ENCODE measurements at places on chromosomes 16 and 17. TPM values are rescaled to one million over a fixed set of nuclear protein-coding genes. Genes with fewer than 3 reads are reported as not detected.

IRX5 gene
- total RNA-seq: 12.8 TPM

EIF4A3 gene
- total RNA-seq: 72.9 TPM

GRCh38 chr16:17313085-17313611 is 157.6 kb downstream of the XYLT1 start:
- DNase-seq: peak; percentile 64

DNA sequence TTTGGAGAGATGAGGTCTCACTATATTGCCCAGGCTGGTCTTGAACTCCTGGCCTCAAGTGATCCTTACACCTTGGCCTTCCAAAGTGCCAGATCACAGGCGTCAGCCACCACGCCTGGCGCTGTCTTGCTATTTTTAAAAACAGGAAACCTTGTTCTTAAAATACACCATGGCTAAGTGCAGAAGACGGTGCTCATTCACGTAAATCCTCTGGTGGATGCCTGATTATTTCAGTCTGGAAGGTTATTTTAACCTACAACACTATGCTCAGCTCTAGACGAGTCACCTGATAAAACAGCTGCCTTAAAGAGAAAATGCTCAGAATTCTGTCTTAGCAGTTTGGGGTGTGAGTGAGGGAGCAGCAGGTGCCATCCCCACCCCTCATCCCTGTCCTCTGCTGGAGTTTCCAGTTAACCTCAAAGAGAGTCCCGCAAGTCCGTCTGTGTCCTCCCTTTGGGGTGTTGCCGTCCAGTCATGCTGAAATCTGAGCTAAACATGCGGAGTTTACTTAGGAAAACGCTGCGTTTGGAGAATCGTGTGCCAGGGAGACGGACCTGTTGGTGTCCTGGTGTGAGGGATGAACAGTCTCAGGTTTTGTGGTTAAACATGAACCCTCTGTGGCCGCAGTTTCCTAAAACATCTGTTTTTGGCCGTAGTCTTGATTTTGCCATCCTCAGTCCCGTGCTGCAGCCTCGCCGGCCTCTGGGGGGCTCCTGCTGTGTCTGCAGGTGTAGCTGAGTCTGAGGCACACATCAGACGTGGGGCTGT is 17.1 kb downstream of the SPG7 start:
- no peak for DNase-seq

DNA sequence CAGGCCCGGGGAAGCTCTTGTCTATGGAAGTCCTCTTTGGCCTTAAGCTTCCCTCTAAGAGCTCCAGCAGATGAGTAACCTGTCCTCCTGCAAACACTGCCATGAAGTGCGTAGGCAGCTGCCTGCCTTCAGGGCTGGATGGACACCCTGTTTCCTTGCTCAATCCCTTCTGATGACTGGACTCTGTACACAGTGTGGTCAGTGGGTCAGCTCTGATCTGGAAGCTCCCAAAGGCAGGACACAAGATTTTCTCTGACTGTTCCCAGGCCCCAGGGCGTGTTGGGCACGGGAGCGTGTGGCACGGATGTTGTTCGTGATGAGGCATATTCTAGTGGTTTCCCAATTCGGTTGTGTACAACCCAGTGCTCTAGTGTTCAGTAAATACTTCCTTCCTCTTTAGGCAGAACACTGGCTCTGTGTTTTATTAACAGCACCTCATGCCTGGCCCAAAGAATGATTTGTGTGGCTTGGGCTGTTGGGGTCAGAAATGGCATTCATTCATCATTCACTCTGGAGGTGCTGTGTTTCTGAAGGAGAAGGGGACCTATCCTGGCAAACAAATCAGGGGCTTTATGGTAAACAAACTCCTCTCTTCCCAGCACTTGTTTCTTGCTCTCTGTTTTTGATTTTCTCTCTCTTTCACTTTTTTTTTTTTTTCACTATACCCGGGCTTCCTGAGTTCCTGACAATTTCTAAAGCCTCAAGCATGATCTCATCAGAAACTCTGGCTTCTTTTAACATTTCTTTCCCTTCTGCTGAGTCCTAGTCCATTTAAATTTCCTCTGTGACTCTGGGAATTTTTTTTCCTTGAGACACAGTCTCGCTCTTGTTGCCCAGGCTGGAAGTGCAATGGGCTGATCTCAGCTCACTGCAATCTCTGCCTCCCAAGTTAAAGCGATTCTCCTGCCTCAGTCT is 12.0 kb upstream of the RNF157 start:
- DNase-seq: peak; percentile 75

DNA sequence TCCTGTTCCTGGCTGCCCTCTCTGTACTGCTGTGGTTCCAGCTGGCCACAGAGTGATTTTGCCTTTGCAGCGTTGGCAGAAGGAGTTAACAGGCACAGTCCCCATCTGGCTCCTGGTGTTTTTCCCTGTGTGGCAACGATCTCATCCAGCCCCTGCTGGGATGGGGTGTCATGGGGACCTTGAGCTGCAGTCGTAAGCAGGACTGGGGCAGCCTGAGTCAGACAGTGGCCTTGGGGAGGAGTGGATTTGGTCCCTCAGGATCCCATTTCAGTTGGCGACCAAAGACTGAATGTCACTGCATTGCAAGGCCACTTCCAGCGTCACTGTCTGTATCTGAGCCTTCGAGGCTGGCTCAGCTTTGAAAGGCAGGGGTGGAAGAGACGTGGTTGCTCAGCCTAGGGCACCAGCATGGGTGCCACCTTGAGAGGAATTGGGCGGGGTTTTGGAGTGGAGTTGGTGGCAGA is 11.9 kb downstream of the TMEM94 start:
- DNase-seq: no peak

DNA sequence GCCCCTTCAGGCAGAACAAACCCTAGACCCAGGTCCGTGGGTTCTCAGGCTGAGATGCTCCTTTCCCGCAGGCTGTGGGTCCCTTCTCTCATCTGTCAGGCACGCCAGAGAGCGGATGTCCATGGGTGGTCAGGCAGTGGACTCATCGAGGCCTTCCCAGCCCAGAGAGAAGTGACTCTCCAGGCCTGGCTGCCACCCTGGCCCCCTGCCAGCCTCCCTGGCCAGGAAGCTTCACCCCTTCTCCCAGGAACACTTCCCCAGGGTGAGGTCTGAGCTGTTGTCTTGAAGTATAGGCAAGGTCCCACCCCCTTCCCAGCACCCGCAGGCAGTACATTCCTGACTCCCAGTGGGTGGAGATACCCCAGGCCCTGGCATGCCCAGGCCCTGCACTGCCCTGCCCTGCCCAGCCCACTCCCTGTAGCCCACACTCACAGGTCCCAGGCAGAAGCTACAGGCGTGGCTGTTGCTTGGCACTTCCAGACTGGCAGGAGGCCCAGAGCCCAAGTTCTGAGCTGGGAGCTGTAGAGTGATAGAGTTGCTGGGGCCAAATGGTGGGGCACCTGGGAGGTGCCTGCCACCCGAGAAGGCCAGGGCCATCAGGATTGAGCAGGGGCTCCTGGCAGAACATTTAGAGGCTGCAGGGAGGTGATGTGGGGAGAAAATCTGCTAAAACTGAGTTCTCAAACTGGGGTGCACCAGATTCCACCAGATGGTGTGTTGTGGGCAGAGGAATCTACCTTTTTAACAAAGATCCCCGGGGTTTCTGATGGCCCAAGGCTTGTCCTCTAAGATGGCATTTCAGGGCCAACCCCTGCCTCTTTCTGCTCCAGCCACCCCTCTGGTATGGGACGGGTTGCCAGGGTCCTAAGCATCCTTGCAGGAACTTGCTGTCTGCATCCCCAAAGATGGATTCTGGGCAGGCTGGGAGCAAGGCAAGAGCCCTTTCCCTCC is 6.7 kb downstream of the ITGA3 start:
- peak; percentile 78 for DNase-seq

DNA sequence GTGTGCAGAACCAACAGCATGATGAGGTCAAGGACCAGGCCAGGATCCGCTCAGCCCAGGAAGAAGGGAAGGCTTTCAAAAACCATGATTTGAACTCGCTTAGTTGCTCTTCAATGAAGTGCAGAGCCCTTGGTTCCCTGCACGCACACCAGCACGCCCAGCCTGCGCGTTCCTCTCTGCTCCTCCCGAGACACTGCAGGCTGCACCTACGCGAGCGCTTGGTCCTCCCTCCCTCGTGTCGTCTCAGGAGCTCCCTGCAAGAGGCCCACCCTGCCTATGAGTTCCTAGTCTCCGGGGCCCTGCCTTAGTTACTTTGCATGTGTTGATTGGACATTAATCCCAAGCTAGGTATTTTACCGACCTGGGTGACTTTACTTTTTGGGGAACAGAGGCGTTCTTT is 132.9 kb upstream of the TNRC6C start:
- no peak for DNase-seq

KRT40 gene
- total RNA-seq: not detected

KCNH4 gene
- not detected for total RNA-seq

TRAPPC1 gene
- 141 TPM for total RNA-seq

GRCh38 chr16:54921206-54921824 is 9.3 kb upstream of the IRX5 start:
- DNase-seq: no peak

DNA sequence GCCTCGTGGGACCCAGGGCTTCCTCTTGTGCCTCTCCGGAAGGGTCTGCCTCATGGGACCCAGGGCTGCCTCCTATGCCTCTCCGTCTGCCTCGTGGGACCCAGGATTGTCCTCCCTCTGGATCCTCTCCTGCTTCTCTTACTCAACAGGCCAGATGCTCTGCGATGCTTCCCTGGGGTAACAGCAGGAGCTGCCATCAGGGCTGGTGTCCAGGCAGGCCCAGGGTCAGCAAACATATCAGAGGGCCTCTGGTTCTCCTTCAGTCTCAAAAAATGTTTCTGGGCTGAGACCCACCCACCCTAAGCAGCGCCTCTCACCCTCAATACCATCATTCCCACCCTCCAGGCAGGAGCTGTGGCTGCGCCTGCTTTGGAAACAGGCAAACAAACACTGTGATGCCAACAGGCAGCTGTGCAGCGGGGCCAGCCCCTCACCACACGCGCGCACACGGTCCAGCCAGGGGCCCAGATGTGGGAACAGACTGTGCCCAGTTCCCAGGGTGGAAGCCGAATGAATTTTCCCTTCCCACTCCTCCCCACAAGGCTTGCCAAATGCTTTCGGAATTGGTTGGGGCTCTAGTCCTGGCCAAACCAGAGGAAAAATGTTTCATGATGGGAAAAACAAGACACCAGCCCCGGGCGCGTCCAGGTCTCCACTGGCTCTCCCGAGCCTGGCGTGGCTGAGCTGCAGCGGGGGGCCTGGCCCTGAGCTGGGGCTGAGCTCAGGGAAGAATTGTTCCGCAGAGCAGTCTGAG is 11.3 kb downstream of the TIMM22 start:
- no peak for DNase-seq

DNA sequence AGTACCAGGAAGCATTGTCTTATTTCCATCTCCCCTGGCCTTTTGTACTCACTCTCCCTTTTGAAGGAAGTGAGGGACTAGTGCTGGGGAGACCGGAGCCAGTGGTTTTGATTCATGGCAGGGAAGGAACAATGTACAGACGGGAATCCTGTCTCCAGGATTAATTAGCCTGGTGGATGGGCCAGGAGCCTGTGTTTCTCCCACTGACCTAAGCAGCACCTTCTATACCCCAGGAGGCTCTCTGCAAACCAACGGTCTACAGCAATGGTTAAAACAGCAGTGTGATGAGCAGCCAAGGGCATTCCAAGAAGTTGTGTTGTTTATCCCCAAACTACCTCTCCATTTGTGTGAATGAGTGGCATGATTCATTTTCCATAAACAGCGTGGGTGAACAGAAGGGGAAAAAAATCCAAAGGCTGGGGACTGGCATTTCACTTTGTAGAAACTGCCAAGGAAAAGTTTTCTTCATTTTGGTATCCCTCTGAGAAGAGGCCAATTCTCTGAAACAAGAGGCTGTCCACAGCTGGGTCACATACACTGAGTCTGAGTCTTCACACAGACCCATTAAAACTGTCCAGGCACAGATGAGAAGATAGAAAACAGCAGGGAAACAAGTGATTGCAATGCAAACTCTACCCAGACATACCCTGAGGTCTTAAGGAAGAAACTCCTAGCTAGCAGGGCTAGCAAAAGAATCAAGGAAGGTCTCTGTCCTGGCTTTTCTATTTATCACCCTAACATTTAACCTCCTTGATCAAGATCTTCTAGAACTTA is 18.1 kb downstream of the ANKFN1 start:
- no peak for DNase-seq

DNA sequence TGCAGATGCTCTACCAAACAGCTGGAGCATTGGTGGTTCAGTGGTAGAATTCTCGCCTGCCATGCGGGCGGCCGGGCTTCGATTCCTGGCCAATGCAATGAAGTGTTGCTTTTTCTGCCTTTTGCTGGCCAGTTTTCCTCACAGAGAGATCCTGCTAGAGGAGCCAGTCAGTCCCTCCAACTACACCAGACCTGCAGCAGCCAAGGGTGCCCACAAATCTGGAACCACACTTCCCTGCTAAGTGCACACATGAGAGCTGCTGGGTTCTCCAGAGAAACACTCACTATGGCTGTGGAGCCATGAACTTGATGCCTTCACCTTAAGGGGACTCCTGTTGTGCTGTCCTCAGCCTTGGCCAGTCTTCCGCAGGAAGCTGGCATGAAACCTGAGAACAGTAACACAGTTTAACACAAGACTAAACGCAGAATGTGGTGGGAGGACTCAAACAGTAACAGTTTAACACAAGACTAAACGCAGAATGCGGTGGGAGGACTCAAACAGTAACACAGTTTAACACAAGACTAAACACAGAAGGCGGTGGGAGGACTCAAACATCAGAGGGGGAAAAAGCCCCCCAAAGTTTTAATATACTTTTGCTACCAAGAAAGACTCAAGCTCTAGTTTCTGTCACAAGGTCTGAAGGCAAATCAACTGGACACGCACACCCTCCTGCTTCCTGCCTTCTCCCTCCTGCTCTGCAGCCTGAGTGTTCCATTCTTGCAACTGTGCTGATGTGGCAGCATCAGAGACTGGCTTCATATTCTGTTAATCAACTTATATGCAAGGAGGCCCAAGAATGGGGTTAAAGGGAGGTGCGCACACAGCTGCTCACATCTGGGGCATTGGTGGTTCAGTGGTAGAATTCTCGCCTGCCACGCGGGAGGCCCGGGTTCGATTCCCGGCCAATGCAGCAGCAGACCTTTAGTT is 12.0 kb downstream of the VAC14 start:
- DNase-seq: no peak

TUBB3 gene
- 17.4 TPM for total RNA-seq

KIF2B gene
- total RNA-seq: not detected

GLIS2 gene
- 28.9 TPM for total RNA-seq

Data from left lung (tissue), 14 donors.